Fibroblast of the aortic adventitia (primary cell): ENCODE measurements at places on chromosomes 2 and 18.
A peak's percentile ranks its signal among the peaks of the same experiment; 100 is the strongest.

GRCh38 chr2:27353762-27354596, 2.6 kb downstream of the GTF3C2 start:
- DNase-seq, result peak; percentile 26

- no peak for DNase-seq
These were observed 141.7 kb upstream of the ACVR2A start for GRCh38 chr2:147703171-147703570.

DNA sequence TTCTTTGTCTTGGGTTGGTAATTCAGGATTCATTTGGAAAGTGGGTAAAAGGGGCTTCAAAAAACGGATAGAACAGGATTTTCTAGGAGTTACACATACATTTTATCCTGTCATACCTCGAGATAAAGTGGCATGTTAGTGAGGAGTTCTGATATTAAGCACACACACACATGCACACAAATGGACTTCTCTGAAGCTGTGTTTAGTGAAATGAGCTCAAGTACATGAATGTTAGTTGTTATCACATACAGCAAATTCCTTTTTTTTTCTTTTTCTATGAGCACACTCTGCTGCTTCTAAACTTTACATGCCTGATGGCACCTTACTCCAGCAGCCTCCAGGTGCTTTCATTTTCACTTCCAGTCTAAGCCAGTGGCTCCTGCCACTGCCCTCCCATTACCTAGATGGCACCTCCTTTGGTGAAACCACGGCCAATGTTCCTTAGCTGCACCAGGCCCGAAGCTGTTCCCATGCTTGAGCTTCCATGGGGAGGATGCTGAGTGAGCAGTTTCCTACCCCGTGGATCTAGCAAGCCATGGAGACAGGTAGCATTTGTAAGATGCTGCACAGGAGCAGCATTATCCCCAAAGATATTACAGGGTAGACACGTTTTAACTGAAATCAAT, 49.7 kb downstream of the STAT1 start:
- DNase-seq, result no peak

DNA sequence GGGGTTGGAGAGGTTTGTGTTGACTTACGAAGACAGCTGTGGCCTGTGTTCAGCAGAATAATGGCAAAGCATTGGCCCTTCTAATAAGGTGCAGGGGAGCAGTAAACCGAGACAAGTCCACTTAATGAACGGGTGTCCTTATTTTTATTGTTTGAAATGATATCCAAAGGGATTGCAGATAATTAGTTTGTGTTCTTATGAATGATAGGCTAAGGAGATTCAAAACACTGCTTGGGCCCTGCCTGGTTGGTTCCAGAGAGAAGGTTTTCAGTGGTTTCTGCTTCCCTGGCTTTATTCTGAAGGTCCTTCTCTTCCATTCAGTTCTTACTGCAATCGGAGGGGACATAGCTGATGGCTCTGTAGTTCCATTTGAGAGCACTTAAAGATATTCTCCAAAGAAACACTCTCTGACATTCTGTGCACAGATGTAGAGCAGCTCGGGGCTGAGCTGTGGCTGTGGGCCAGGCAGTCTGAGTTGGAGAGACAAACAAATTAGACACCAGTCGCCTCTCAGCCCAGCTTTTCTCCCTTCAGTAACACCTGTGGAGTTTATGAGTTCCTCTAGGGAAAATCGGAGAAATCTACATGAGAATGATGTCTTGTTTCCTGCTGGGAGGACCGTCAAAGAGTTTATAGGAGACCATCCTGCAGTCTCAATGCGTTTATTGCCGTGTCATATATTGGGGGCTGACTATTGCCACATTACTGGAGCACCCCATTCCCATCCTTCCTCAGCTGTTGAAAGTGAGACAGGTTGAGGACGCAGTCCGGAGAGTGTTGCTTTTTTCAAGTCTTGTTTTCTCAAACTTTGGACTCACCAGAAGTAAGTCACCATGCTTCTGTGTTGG, 6.5 kb downstream of the GREB1 start:
- DNase-seq, result no peak

DNA sequence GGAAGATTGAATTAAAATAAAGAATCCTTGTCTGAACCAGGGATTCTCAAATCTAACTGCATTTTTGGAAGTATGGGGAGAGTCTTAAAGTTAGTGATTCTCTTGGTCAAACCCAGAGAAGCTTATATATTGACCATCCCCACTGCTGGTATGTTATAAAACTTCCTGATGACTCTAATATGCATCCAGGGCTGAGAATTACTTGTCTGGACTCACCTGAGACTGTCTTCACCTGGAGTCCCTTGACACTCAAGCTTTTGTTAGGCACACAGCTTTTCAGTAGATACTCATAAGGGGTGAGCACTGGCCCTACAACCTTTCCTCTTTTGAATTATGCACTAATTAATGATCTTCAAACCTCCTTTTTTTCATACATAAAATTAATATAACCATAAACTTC, 149.6 kb upstream of the GULP1 start:
- DNase-seq, result no peak

DNA sequence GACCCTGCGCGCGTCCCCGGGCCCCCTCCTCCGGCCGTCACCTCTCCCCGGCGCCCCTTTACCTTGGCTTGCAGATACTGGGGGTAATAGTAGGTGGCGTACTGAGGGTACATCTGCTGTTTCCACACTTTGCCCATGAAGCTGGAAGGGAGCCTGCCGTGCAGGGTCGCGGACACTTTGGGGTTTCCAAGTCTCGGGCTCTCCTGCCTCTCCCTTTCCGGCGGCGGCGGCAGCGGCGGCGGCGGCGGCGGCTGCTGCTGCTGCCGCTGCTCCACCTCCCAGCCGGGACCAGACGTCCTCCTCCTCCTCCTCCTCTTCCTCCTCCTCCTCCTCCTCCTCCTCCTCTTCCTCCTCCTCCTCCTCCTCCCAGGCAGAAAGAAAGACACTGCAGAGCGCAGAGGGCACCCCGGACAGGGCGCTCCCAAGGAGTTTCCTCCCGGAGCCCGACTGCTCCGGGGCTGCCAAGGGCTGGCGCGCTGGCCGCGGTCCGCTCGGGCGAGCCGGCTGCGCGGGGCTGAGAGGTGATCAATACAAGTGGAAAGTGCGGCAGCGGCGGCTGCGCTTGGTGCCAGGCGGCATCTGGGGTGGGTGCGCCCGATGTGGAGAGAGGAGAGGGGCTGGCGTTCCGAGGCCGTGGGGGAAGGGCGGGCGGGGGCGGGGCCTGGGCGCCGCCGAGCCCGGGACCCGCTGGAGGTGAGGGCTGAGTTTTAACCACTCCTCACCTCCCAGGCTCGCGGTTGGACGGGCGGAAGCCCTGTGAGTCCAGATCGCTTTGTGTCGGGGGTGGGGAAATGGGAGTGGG, at the start of gene RBMS1:
Gene RBMS1, minus strand, starts transcription at position 581 of the 802 bp plus-strand sequence. Its CDS starts 444 bp downstream, at position 137.
- peak; percentile 69 for DNase-seq
